ENCODE measurements at places on chromosomes 5 and 9.

DNA sequence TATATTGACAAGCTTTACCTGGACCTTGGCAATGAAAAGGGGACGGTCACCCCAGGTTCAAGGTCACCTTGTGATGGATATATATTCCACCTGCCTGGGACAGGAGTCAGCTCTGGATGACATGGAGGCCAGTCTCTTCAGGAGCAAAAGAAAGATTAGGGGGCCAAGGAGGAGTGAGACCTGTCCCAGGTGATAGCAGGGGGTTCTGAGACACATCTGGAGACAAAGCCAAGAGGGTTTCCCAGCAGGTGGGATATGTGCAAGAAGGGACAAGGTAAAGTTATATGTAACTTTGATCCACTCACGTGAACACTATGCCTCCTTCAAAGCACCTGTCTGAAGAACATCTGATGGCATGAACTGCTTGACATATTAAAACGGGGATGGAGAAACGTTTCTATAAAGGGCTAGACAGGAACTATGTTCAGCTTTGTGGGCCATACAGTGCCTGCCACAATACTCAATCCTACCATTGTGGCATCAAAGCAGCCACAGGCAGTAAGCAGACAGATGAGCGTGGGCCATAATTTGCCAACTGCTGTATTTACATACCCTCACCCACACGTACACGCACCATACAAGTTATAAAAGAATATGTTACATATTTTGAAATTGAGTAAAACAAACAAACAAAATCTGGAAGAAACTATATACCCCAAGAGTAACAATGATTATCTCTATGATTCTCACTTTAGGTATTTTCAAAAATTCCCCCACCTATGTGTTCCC is 62.9 kb upstream of the ZNF622 start:
- DNase-seq: no peak

- no peak for DNase-seq
These were observed 215.1 kb downstream of the PAPPA start for GRCh38 chr9:116368680-116369079.

DNA sequence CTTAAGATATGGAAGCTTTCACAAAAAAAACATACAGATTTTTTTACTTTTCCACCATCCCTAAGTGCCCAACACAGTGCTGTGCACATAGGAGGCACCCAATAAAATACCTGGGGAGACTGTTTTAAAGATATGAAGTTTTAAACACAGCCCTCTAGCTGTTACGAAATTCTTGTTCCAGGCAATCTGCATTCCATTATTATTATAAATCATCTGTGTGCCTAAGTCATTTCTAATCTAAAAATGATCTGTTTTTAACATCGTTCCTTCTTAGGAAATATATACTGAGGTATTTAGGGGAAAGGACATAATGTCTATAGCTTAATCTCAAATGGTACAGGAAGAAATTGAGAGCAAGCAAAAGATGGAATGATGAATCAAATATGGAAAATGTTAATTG is 32.7 kb upstream of the ISCA1 start:
- DNase-seq: no peak

- no peak for DNase-seq
These were observed 52.1 kb downstream of the PPARGC1B start for GRCh38 chr5:149782018-149782894.

DNA sequence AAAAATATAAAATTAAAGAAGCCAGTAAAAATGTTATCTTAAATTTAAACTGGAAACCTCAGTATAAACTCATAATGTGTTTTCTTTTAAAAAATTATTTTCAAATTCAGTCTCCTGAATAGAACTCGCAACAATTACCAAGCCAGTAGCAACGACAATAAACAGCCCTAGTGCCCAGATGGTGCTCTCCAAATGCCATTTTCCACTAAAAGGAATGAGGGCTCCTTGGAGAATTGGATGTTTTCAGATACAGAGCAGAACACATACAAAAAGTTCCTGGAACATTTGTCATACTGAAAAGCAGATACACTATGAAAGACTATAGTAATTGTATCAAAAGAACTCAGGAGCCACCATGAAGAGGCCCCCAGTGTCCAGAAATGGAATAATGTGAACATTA is 97.4 kb downstream of the TMC1 start:
- DNase-seq: no peak

DNA sequence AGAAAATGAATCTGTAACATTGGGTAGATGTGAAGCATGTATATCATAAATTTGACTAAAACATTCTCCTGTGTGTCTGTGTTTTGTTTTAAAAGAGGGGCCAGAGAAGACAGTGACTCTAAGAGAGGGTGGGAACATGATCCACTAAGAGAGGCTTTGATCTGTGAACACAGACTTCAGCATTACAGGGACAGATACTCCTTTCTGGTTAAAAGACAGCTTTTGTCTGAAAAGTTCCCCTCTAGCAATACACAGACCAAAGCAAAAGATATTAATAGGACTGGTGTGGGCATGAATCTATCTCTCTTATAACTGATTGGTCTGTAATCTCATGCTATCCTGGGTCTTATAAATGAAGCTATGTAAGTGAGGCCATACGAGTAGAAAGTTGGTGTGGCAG is 150.9 kb downstream of the NUDT12 start:
- DNase-seq: no peak

DNA sequence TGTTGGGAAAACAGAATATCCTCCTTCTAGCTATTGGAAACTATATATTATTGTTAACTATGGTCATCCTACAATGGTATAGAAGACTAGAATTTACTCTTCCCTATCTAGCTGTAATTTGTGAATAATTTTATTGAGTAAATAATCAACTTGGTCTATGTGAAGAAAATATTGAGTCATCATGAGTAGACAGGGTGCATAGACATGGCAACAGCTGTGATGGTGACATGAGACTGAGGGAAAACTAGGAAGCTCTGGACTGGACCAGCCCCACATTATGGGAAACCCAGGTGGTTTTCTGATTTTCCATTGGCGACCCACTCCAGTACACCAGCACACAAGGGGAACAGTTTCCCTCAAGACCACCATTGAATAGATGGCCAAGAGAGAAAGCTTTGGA is 95.0 kb downstream of the APBA1 start:
- DNase-seq: no peak

GRCh38 chr9:132090771-132091170 is 11.1 kb upstream of the MED27 start:
- peak; percentile 41 for DNase-seq

DNA sequence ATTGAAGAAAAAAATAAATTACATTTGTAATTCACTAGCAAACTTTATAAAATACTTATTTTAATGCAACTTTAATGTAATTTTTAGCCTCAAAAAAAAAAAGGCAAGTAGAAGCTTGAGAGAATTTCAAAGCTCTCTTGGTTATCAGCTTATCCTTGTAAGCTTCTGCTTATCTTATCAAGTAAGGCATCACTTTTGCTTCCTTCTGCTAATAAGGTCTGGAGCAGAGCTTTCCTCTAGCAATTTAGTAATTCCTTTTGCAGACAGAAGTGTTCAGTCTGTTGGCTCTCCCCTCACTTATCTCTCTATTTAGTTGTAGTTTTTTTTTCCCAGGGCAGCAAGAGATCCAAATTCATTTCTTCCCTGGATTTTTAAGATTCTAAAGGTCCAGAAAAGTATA is 525.0 kb downstream of the ISL1 start:
- DNase-seq: no peak

DNA sequence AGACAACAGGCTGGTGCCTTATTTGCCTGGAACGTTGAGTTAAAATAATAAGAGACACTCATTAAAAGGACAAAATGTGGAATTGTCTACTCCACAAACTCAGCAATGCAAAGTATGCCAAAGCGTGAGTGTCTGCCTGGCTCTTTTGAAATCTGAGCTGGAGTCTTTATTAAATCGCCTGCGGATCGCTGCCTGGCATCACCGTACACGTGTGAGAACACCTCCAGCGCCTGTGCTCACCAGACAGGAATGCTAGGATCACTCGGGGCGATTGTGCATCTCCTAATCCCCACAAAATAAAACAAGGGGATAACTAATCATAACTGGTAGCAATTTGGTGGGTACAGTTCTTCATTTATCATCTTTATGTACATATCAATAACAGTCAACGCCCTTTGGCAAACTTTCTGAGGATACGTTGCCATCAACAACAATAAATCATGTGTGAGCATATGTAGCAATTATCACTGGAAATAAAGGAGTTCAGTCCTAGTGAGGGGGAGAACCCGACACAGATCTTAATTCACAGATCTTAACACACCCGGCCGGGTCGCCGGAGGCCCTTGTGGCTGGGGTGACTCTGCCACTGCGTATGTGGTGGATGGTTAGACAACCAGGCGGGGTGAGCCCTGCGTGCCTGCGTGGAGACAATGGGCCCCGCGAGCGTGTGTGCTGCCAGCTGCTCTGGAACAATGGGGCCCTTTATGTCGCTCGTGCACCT is 284.9 kb upstream of the IRX1 start:
- DNase-seq: peak; percentile 1

DNA sequence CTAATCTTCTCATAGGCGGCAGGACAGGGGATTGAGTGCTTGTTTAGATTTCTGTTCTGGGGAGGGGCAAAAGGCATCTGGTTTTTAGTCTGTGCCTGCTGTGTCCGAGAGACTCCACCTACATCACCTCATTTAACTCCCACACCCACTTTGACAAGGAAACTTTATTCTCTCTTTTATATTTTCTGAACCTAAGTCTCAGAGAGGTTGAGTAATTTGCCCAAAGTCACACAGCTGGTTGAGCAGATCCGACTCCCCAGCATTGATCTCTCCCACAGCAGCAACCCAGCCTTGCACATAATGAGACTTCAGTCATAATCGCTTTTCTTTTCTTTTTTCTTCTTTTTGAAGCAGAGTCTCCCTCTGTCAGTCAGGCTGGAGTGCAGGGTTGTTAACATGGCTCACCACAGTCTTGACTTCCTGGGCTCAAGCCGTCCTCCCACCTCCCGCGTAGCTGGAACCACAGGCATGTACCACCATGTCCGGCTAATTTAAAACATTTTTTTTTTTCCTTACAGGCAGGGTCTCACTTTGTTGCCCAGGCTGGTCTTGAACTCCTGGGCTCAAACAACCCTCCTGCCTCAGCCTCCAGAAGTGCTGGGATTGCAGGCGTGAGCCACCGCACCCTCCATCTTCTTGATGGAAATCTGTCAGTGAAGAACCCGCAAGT is 36.5 kb upstream of the ANKRD33B start:
- DNase-seq: peak; percentile 83

- DNase-seq: no peak
These were observed 49.6 kb upstream of the SMIM32 start for GRCh38 chr5:136242611-136243010.

DNA sequence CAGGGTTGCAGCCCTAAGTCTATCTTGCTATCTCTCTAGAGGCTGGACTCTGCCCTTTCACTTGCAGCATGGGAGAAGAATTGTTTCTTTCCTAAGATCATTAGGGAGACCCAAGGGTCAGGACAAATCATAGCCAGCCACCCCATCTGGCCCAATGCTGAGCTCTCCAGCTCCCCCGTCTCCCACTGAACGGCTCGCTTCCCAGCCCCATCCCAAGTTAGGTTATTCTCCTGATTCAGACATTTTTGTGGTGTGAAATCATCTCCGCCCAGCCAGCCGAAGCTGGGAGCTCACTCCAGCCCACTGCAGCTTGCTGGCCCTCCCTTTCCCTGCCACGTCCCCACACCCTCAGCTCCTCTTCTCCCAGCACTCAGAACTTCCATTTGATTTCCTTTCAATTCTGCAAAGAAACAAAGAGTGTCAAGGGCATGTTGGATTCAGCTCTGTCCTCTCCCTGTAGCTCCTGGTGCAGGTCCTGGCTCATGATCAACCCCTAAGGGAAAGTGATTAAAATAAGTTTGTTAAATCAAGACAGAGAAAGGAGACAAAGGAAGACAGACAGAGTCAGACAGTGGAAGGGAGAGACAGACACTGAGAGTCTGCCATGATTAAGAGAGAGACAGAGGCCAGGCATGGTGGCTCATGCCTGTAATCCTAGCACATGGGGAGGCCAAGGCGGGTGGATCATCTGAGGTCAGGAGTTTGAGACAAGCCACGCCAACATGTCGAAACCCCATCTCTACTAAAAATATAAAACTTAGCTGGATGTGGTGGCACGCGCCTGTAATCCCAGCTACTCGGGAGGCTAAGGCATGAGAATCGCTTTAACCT is 12.6 kb upstream of the SPARC start:
- DNase-seq: peak; percentile 98

- DNase-seq: no peak
These were observed 37.1 kb downstream of the NEUROG1 start for GRCh38 chr5:135498637-135498995.

DNA sequence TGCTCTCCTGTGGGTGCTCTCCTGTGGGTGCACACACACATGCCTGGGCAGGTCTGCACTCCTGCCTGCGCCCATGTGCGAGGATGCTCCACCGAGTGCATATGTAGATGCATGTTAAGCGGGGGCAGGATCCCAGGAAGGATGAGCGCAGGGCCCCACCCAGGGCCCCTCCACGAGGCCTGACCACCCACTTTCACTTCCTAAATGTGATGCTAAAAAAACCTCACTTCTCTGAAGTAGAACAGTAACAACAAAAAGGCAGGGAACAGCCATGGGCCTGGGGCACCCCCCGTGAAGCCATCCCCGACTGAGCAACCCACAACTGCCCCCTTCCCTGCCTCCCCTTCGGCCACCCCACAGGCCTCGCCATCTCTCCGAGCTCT is 48.2 kb upstream of the SARDH start:
- DNase-seq: no peak

DNA sequence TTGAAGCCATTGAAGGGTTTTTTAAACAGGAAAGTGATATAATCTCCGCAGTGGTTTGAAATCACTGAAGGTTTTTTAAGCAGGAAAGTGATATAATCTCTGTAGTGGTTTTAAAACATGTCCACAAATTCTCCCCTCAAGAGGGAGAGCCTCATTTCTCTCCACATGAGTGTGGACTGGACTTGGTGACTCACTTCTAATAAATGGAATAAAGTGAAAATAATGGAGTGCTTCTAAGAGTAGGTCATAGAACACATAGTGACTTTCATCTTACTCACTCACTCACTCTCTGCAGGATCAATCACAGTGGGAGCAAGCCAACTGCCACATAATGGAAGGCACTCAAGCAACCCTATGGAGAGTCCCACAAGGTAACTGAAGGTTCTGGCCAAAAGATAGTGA is 12.0 kb downstream of the CTNNAL1 start:
- peak; percentile 92 for DNase-seq

DNA sequence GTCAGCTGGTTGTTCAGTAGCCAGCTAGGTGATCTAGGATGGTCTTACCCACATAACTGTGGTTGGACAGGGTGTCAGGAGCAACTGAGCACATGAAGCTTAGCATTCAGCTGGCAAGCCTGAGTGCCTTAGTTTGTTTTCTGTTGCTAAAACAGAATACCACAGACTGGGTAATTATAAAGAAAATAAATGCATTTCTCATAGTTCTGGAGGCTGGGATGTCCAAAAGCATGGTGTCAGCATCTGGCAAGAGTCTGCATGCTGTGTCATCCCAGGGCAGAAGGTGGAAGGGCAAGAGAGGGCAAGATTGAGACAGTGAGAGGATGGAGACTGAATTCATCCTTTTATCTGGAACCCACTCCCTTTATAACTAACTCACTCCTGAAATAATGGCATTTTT is 921.5 kb downstream of the TLE4 start:
- no peak for DNase-seq

All from iris pigment epithelial cell (primary cell).